ENCODE measurements at places on chromosomes 6 and 20.

- no peak for DNase-seq
These were observed 39.2 kb downstream of the FAM50B start for GRCh38 chr6:3888153-3888957.

DNA sequence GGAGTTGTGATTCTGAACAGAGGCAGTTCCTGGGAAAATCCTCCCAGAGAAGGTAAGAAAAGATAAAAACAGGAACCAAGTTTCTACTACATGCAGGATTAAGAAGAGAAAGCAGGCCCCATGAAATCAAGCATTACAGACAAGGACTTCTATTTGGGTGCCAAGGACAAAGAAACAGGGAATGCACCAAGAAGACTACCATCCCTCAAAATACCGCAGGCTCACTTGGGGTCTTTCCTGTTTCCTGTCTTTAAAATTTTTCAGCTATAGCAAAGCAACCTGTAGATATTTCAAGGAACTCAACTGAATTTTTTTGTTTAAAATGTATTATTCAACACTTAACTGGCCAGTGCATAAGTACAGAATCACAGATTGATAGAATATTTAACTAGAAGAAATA, 107.5 kb downstream of the THEMIS start:
- no peak for DNase-seq

DNA sequence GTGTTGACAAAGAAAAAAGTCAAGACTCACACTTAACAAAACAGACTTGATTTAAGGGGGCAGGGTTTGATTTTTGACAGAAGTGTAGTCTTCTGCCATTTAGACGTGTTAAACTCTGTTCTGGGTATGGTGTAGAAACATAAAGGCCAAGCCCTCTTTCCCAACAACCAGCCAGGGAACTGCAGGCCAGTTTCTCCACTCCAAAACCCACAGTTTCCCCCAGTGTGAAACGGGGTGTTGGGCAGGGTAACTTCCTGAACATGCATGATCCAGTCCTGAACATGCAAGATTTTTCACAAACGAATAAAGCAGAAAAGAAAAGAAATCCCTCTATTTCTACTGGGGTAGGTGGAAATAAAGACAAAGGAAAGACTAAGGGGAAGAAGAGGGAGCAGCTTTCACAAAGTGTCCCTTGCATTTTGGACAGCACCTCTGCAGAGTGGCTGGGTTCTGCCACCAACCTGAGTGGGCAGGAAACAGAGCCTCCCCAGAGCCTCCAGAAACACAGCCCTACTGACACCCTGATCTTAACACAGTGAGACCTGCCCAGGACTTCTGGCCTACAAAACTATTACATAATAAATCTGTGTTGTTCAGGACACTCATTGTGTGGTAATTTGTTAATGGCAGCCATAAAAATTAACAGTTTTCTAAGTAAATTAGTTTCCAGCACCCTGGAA, 7.5 kb downstream of the APMAP start:
- DNase-seq = no peak

- DNase-seq = no peak
These were observed 54.6 kb downstream of the LYRM4 start for GRCh38 chr6:5205877-5206850.

DNA sequence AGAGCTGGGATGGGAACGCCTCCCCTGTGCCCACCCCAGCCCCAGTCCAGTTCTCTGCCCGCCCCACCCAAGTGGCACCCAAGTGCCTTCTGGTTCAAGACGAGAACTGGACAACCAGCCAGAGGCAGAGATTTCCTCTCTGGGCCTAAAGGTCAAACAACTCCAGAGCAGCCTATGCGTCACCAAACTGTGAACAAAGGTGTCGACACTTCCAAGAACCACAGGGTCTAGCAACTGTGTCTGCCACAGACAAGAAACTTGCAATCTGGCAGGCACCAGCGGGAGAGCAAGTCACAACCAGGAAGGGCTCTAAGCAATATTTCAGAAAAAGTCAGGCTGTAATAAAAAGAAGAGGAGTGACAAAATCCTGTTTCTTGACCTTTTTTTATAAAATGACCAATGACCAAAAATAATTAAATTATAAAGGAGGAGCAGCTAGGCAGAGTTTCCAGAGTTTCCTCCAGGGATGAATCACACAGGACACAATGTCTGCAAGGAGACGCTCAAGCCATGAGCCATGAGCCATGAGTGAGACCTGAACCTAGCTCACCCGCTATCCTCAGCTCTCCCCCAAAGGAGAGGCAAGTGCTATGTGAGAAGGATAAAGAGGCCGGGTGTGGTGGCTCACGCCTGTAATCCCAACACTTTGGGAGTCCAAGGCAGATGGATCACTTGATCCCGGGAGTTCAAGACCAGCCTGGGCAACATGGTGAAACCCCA, 11.1 kb downstream of the EDEM2 start:
- DNase-seq = no peak

DNA sequence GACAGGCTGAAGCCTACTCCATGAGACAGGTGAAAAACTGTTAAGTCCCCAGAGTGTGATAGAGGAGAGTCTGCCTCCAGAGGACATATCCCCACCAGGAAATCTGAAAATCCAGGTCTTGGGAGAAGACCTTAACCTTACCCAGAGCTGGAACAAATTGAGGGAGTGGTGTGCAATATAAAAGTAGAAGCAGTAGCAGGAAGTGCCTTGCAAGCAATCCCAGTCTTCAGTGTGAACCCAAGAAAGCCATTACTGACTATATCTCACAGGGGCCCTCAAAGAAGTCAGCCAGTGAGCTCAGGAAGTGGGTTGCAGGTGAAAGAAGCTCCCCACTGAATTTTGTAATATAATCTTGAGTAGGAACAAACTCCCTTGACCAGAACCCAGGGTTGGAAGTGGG, 41.9 kb upstream of the PKIB start:
- no peak for DNase-seq

GRCh38 chr6:166258854-166259276, 49.3 kb downstream of the PRR18 start:
- no peak for DNase-seq

DNA sequence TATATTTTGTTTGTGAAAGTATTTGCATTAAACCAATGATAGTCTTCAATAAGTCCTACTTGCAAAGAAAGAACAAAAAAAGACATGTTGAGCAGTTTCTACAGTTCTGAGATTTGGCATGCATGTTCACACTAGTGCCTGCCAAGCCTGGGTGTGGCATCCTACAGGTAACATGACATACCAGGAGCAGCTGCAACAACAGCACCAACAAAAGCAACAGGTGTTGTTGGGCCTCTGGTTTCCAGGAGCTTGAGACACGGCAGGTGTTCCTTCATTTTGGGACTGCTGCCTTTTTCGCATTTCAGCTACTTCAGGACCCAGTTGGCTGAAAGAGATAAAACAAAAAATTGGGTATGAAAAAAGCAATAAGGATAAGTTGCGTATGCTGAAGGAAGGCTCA, 41.2 kb upstream of the MTRF1L start:
- DNase-seq = no peak

GRCh38 chr20:10649080-10649796, 24.6 kb downstream of the JAG1 start:
- DNase-seq = no peak

GRCh38 chr6:142336183-142336582, 34.4 kb downstream of the ADGRG6 start:
- DNase-seq = no peak

Measured in stimulated activated CD4-positive, alpha-beta T cell treated with anti-CD3 and anti-CD28 coated beads, TNF-alpha, amount 100 ng/mL, for 48 hours (primary cell).